CD4-positive, alpha-beta T cell treated with Interleukin-6 at 100 ng/mL for 8 hours (primary cell): ENCODE measurements at places on chromosomes 13 and 19.

DNA sequence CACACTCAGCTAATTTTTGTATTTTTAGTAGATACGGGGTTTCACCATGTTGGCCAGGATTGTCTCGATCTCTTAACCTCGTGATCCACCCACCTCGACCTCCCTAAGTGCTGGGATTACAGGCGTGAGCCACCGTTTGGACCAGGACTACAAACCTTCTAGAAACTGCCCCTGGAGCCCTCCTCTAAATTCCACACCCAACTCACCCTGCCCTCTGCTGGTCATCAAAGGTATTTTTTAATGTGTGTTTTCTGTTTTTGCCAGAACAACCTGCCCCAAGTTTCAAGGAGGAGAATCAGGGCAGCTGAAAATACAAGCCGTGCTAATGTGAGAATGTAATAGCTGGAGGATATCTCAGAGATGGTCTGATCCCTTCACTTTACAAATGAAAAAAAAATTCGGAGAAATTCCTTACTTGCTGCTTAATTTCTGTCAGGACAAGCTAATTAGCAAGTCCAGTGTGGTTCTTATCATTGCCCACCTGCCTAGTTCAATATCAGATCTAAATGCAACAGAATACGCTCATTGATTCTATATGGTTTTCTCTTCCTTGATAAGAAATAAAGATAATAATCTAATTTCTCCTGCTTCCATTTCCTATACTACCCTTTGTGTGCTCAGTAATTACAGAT lies 4.1 kb downstream of the ATP8A2 start:
- DNase-seq = peak; percentile 31

DNA sequence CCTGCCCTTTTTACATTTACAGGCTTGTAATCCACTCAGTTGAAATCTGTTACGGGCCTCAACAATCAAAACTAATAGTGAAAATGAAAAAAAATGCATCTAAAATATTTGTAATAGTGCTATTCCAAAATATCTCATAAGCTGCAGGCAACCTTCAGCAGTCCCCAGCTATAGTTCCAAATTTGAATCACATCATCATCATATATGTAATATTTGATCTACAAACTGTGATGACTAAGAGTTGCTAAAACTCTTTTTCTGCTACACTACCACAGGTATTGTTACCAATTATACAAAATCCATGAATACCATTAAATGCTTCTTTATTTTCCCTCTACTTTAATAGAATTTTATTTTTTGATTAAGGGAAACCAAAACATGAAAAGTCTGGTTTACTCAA lies 121.4 kb upstream of the RFC3 start:
- DNase-seq = no peak

- DNase-seq = no peak
Observed at GRCh38 chr19:4019578-4019977, 12.0 kb downstream of the PIAS4 start.

- DNase-seq = no peak
Observed at GRCh38 chr19:45897261-45897812, 5.1 kb downstream of the MYPOP start.

GRCh38 chr19:2252055-2252796 lies 3.1 kb downstream of the AMH start:
- DNase-seq = no peak

- DNase-seq = peak; percentile 45
Observed at GRCh38 chr13:48334534-48335127, 31.1 kb downstream of the RB1 start.

DNA sequence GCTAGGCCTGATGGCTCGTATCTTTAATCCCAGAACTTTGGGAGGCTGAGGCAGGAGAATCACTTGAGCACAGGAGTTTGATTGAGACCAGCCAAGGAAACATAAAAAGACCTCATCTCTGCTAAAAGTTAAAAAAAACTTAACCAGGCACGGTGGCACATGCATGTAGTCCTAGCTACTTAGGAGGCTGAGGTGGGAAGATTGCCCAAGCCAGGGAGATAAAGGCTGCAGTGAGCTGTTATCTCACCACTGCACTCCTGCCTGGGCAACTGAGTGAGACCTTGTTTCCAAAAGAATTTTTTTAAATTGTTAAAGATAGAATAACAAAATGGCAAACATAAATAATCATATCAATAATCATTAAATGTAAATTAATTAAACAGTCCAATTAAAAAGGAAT lies 365.8 kb downstream of the MTUS2 start:
- DNase-seq = no peak

DNA sequence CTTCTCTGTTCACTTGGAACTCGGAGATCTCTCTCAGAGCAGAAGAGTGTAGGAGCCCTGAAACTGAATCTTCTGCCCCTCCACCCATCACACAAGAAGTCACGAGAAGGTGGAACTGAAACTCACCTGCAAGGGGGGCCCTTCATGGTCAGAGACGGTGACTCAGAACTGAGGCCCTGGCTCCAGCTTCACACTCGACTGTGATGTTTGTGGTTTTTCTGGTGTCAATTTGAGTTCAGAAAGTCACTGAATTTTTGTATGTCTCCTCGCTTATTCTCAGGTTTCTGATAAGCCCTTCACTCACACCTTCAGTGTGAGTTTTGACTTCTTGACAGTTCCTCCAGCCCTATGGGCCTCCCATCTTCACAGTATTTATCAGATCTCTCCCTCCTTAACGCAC lies 23.1 kb downstream of the SIGLEC5 start:
- DNase-seq = no peak

- DNase-seq = no peak
Observed at GRCh38 chr13:110364081-110364480, 57.0 kb downstream of the COL4A2 start.

DNA sequence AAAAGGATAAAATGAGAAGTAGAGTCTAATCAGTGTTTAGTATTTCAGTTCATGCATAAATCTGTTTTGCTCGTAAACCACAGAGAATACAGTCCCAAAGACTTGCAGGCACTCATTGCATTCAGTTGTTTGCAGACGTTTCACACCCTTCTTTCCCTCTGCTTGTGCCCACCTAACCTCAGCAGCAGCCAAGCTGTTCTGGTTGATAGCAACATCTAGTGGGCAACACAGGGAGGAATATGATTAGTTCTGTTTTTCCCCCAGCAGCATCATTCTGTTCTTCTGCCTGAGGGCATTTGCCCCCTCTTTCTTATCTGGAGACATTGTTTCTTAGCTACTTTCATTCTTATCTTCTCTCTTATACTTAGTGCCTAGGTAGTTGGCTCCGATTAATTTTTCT lies 135.6 kb downstream of the PAN3 start:
- DNase-seq = no peak

GRCh38 chr13:106528718-106529414 lies 6.6 kb downstream of the EFNB2 start:
- DNase-seq = no peak

- no peak for DNase-seq
Observed at GRCh38 chr19:54739587-54740497, 1.5 kb downstream of the KIR2DL3 start.

- no peak for DNase-seq
Observed at GRCh38 chr19:5575590-5575989, 7.8 kb upstream of the TINCR start.

DNA sequence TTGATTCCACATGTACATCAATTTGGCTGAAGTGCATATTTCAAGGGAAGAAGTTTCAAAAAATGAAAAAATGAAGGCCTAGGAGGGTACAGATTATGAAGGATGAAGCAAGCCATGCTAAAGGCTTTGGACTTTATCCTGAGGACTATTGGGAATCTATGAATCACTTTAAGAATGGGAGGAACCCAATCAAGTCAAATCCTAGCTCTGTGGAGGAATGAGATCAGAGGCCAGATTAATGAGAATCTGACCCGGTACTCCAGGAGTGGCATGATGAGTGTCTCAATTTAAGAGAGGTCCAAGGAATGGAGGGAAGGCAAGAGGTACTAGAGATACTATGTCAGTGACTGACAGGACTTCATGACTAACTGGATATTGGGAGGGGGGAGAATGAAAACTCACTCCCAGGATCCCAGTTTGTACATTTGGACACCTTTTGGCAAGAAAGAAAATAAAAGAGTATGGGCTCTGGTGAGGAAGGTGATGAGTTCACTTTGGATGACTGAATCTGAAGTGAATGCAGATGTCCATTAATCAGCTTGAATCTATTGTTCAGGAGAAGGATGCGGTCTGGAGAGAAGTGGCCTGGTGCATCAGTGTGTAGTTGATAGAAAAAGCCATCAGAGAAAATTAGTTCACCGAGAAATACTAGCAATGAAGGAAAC lies 349.0 kb downstream of the EFNB2 start:
- DNase-seq = no peak

DNA sequence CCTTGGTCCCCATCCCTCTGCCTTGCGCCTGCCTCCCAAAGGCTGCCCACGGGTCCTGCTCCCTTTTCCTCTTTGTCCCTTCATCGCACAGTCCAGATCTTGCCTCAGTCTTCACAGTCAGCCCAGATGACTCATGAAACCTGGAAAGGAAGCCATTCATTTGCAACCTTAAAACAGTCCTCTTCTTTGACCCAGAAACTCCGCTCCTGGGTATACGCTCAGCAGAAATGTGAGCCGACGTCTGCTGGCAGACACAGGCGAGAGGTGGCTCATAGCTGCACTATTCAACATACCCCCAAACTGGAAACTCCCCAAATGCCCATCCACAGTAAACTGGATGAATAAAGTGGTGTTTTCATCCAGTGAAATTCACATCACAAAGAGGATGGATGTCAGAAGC lies 13.6 kb upstream of the PEPD start:
- no peak for DNase-seq

- no peak for DNase-seq
Observed at GRCh38 chr19:709196-709964, 645 bp downstream of the PALM start.

DNA sequence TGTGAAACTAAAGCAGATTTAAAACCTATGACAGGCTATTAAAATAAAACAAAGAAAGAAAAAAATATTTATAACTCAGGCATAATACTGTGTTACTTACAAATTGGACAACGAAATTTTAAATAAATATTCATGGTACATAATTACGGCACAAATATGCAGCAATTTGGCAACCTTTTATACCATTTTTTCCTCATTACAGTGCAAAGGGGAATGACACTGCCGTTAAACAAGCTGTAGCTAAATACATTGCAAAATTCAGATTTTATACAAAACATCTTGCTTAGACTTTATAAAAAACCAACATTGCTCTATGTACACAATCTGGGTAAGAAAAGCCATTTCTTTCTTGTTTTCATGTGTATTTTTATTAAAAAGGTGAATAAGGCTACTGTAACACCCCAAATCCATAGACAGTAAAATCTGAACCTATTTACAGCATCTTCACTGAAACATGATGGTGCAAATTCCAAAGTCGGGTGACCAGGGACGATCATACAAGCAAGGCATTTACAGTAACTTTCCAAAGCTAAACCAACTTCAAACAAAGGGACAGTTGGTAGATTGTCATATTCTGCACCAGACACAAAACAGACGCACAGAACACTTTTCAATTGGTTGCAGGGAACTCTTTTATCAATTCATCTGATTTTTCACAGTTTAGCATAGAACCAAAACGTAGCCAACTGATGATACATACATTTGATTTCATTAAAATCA lies 45.5 kb downstream of the EFNB2 start:
- no peak for DNase-seq

DNA sequence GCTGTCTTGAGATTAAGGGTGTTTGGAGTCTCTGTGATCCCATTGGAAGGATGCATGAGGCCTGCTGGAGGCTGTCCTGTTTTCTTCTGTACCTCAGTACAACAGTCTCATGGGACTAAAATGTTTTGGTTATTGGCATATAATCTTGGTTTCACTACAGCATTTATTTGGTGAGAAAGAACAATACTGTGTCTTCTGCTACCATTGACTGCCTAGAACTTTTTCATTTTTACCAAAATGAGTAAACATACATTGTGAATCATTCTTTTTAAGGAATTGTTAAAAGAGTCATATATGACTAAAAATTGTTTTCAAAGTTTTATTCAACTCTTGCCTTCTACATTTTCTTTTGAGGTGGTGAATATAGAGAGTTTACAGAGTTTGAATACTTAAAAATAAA lies 459.8 kb downstream of the GPC6 start:
- no peak for DNase-seq

GRCh38 chr13:30520571-30520970 lies 54.8 kb upstream of the HMGB1 start:
- DNase-seq = no peak

DNA sequence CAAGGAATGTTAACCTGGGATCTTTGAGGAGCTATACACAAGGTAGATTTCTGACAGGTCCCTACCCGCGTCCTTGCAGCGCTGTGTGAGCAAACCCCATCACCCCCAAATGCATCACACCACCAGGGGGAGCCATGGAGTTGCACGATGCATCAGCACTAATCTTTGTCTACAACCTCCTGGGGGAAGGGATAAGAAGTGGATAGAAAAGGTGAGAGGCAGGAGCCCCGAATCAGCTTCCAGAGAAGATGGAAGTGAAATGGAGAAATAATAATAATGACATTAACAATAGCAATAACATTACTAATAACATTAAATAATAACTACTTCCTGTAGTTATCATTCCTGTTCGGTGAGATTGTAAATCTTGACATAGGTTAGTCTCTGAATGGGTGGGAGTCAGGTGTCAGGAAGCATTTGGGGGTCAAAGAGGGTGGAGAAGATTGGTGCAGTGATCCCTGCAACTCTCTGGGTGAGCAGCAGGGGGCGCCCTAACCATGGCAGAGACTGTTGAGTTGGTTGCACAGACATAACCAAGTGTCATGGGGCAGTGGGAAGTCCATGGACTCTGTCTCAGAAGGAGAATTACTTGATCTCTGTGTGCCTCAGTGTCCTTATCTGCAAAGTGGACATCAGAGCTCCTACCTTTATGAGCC lies 16.5 kb downstream of the SIGLEC7 start:
- peak; percentile 65 for DNase-seq

GRCh38 chr13:113558461-113558860 lies 26.1 kb upstream of the TFDP1 start:
- DNase-seq = no peak
